Hypothalamus (tissue), 51 donors: ENCODE measurements at places on chromosomes 3 and 15.
A peak's percentile ranks its signal among the peaks of the same experiment; 100 is the strongest.

DNA sequence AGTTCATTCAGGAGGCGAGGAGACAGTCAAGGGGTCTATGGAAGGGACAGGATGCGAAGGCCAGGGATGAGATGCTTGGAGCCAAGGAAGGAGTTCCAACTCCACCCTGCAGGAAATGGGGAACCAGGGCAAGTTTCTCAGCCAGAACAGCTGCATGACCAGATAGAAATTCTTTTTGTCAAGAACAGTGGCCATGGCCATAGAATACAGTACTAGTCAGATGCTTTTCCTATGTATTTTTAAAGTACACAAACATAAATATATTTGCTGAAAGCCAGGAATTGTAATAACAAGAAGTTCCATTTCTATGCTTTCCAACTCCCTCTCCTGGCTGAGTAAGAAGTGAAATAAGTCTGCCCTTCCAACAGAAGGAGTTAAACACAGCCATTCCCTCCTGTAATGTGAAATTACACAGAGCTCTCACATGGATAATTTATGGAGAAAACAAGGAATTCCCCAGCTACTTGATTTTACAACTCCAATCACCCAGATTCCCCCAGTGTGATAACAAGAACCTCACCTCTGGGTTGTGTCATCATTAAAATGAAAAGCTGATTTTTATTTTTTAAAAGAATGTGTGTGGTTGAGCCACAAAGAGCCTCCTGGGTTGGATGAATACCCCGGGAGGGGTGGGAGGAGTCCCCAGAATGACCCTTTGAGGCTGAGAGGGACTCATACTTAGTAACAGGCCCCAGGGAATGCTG lies 124.6 kb upstream of the ARHGEF3 start:
- DNase-seq = no peak

DNA sequence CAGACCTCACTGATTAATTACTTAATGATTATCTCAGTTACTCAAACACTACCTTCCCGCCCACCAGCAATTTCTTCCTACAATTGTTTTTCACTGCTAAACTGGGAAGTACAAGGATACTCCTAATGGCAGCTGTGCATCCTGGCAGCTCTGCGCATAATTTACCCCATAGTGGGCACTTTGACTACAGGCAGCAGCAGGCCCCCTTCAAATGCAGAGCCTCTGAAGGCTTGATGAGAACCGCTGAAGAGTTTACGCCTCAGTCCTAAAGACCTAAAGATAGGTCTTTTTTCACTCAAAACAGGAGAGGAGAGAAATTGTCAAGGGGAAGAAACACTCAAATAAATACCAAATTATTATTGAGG lies 10.7 kb downstream of the CCDC32 start:
- DNase-seq = no peak

GRCh38 chr3:134315286-134316106 lies 58.8 kb downstream of the AMOTL2 start:
- no peak for DNase-seq

GRCh38 chr15:88258093-88258641 lies 1.6 kb upstream of the NTRK3 start:
- peak; percentile 73 for DNase-seq

- no peak for DNase-seq
Measured at GRCh38 chr3:149180057-149180573, 41.5 kb downstream of the CP start.

- no peak for DNase-seq
Measured at GRCh38 chr3:42020684-42021307, 58.9 kb upstream of the ULK4 start.

- no peak for DNase-seq
Measured at GRCh38 chr3:179526989-179527391, 35.7 kb upstream of the ACTL6A start.
